ENCODE measurements at places on chromosomes 12 and 14. TPM values are rescaled to one million over a fixed set of nuclear protein-coding genes. Genes with fewer than 3 reads are reported as not detected.

- no peak for DNase-seq
Measured at GRCh38 chr14:44287858-44288257, 219.2 kb downstream of the FSCB start.

DNA sequence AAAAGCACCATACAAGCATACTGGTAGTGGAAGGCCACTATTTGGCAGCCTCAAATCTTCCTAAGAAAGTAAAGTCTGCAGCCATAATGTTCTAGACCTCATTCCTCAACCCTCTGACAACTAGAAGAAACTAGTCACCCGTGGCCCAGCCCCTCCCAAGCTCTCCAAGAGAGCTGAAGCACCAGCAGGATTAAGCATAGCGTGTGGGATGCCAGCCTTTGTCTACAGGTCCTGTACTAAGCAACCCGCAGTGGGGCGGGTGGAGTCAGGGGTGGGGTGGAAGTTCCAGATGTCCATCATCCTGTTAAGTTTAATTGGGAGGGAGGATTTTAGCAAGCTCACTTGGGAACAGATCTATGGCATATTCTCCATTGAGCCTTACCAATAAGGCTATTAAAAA is 14.2 kb downstream of the SLC11A2 start:
- DNase-seq, result peak; percentile 31

DNA sequence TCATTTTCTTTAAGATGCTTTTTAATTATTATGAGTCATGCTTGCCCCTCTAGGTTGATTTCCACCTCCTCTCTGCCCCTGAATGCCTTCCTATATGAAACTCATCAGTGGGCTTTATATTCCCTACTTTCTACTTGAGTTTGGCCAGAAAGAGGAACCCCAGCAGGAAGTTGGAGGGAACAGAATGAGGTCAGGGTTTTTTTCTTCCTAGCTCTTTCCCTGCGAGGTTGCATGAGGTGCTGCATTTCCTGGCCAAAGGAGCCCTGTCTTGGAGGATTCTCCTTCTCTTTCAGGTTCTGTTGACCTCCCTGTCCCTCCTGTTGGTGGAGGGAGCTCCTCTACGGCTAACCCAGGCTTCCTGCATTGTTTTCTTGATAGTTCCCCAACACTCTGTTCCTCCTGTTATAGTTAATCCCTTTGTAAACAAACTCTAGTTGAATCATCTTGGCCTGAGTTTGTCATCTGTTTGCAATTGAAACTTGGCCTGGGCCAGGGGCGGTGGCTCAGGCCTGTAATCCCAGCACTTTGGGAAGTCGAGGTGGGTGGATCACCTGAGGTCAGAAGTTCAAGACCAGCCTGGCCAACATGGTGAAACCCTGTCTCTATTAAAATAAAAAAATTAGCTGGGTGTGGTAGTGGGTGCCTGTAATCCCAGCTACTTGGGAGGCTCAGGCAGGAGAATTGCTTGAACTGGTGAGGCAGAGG is 15.3 kb upstream of the SPIC start:
- peak; percentile 62 for DNase-seq

DNA sequence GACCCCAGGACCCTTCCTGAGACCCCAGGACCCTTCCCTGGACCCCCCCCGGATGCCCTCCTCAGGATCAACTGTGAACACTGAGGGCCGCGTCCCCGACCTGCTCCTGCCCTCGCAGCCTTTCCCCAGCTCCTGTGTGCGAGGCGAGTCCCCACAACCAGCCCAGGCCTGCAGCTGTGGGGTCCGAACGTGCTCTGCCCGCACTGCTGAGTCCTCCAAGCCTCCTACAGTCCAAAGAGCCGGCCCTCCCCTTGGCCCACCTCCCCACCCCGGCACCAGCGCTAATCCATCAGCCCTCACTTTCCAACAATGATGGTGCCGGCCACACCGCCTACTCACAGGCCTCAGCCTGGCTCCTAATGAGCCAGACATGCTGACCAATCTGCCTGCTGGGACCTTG is 26.2 kb upstream of the ANKLE2 start:
- DNase-seq, result peak; percentile 26

DNA sequence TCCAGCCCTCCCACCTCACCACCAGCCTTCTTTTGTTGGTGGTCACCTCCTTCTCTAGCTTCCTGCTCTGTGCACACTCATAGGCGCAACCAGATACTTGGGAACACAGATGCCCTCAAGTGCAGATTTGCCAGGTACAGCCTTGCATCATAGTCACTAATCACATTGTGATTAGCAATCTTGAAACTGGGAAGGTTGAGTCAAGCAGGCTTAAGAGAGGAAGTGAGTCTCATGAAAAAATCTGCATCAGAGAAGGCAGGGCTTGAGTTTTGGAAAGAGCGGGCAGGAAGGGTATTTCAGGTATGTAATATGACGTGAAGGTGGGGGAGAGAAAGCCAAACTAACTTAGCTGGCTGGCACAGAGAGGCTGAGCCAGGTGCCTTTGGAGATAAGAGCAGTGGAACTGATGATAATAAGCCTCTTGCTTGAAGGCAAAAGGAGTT is 2.7 kb upstream of the RABGGTA start:
- DNase-seq, result no peak

The TAS2R9 gene
- not detected for total RNA-seq

The SERPINA4 gene
- total RNA-seq, result not detected

The AJUBA gene
- 70.7 TPM for total RNA-seq

The KRT75 gene
- not detected for total RNA-seq

The ETNK1 gene
- total RNA-seq, result 34.0 TPM

The PSMD9 gene
- total RNA-seq, result 93.7 TPM

The TAS2R19 gene
- total RNA-seq, result 2.6 TPM

Measured in GM23248 (cell line).